ENCODE measurements at places on chromosomes 1 and 21.

- no peak for DNase-seq
Measured at GRCh38 chr1:208821939-208822338, 577.8 kb upstream of the PLXNA2 start.

- DNase-seq = peak; percentile 38
Measured at GRCh38 chr1:200139661-200140250, 112.2 kb downstream of the NR5A2 start.

DNA sequence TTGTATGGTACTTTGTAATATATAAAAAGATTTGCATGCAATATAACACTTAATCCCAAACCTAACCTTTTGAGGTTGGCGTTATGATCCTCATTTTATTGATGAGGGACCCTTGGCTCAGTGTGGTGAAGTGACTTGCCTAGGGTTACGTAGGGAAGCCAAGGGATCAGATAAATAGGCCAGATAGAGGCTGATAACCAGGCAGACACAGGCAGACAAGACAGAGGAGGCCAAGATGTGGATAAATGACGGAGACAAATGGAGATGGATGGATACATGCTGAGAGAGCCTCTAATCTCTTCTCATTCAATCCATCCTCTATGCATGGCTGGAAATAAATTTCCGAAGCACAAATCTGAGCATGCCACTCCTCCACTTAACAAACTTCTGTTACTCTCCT, 136.9 kb upstream of the SPATA6 start:
- DNase-seq = no peak

- DNase-seq = no peak
Measured at GRCh38 chr1:76501586-76502219, 365.6 kb upstream of the ST6GALNAC5 start.

GRCh38 chr1:8434101-8434500, 116.2 kb downstream of the SLC45A1 start:
- no peak for DNase-seq

- peak; percentile 53 for DNase-seq
Measured at GRCh38 chr1:233707153-233707879, 93.4 kb downstream of the KCNK1 start.

GRCh38 chr21:27586986-27587385, 620.1 kb upstream of the ADAMTS5 start:
- DNase-seq = no peak

- peak; percentile 74 for DNase-seq
Measured at GRCh38 chr21:16587141-16587581, 857.4 kb downstream of the USP25 start.

GRCh38 chr21:35895598-35895997, 164.7 kb downstream of the SETD4 start:
- no peak for DNase-seq

- DNase-seq = no peak
Measured at GRCh38 chr1:197924516-197925123, 7.4 kb downstream of the LHX9 start.

- DNase-seq = no peak
Measured at GRCh38 chr1:32948905-32949304, 15.7 kb downstream of the RNF19B start.

DNA sequence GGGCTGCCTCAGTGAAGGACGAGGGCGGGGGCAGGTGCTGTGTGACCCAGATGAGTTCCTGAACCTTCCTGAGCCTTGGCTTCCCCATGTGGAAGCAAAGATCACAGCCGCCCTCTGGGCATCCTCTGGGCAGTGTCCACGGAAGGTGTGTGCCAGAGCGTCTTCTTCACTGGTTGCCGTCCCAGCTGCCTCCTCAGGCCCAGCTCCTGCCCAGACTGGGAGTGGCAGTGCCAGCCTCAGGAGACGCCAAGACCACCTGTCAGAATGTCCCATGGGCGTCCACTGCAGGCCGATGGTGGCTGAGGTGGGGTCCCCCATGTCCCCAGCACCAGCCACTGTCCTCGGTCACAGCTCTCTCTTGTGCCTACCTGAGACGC, 10.2 kb downstream of the ARHGEF16 start:
- no peak for DNase-seq

DNA sequence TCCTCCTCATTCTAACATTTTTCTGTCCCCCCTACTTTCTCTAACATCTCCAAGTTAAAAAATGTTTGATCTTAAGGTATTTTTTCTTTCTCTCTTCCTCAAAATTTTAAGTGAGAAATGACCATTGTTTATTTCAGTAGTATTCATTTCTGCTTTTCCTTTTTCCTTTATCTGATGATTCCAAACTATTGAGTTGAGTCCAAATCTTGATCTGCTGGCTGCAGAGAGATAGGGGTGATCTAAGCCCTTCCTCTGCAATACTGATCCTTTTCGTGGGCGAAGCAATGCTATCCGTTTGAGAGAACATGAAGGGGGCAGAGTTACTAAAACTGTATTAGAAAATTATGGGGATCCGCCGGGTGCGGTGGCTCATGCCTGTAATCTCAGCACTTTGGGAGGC, 516 bp upstream of the NMNAT2 start:
- no peak for DNase-seq

DNA sequence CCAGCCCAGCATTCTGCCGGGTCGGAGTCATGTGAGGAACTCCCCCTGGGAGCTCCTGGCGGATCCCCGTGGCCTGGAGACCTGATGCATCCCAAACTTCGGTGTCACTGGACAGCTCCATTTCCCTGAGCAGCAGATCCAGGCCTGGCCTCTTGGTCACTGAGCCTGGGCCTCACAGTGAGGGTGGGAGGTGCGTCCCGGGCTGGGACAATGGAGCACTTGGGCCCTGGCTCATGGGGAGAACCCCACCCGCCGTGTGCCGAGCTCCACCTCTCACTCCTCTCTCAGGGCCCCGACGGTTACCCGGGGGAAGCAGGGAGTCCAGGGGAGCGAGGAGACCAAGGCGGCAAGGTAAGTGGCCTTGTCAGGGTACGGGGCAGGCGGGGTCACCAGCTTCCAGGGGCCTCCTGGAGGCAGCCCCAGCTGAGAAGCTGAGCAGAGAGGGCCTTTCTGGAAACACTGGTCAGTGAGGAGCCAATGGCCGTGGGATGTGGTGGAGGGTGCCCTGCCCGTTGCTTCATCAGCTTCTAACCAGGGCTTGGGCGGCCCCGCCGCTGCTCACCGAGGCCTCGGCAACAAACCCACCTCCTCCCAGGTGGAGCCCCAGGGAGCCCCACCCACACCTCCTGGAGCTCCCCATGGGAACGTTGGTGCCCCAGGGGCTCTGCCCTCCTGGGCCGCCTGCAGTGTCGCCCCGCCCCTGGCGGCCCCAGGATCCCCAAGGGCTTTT, 19.8 kb downstream of the COL6A2 start:
- no peak for DNase-seq

All from NCI-H774 (cell line).